ENCODE measurements at places on chromosomes 2 and 18. TPM values are rescaled to one million over a fixed set of nuclear protein-coding genes. Genes with fewer than 3 reads are reported as not detected.

- no peak for DNase-seq
These were observed 17.3 kb upstream of the TRIM43 start for GRCh38 chr2:95574506-95574905.

The DPYSL5 gene
- not detected for total RNA-seq

- no peak for DNase-seq
These were observed 17.3 kb upstream of the KLHL23 start for GRCh38 chr2:169716238-169716886.

DNA sequence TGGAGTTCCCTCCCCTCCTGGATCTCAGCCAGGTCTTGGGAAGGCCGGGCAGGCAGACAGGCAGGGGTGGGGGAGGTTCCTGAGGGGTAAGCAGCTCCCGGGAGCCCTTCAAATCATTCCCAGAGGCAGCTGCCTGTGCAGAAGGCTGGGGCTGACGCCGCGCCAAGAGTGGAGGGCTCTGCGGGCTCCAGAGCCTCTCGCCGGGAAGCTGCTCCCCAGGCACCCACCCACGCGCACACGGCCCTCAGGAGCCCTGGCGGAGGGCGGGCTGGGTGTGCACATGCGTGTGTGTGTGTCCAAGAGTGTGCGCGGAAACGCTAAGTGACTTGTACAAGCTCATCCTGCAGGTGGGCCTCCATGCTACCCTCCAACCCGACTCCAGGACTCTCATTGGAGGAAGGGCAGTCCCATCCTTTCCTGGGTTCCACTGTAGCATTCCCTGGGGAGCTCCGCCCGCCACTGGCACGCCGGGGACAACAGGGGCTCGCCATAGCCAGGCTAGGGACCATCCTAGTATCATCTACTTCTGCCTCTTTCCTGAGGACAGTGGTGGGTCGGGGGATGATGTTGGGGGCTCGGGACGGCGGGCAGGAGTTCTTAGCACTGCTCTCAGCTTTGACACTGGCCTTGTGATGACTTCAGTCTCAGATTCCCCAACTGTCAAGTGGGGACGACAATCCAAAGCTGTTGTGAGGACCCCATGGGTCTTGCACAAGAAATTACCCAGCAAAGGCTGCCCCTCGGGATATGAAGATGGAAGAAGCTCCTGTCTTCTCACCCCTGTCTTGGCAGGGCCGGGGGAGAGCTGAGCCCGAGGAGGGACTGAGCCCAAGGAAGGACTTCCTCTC is 50.3 kb downstream of the INHBB start:
- no peak for DNase-seq

GRCh38 chr2:20051532-20052228 is at the start of gene LAPTM4A:
Gene LAPTM4A, minus strand, starts transcription at chr2:20051628. Its CDS starts 108 bp downstream, at chr2:20051520.
- peak; percentile 99 for DNase-seq

DNA sequence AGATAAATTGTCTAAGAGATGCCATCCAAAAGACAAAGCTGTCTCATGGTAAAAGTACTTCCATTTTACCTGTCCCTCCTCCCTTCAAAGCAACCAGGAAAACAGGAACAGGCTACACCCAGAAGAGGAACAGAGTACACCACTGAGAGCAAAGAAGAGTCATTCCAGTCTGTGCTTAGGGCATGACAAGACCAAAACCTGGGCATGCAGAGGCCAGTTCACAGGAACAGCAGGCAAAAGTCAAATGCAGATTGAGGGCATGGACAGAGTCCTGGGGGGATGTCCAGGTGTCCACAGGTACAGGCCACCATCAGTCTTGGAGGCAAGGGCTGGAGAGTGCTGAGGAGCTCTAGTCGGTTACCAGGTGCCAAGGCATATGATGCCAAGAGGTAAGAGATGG is 23.7 kb downstream of the PLEK start:
- no peak for DNase-seq

The FIGLA gene
- not detected for total RNA-seq

The XDH gene
- not detected for total RNA-seq

DNA sequence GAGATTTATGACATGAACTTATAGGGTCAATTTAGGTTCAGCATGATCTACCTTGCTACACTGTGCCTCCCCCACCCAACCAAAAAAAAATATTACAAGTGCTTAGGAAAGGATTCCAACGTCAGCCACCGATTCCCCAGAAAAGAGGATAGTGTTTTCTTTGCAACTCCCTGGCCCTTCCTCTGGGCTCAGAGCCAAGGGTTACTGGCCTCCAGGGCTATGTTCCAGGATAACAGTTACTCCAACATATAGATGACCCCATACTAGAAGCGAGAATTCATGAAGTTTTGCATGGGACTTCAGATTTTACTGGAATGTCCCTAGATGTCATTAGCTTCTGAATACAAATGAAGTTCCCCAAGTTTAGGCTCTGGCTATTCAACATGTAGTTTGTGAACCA is 172.1 kb downstream of the UPP2 start:
- no peak for DNase-seq

DNA sequence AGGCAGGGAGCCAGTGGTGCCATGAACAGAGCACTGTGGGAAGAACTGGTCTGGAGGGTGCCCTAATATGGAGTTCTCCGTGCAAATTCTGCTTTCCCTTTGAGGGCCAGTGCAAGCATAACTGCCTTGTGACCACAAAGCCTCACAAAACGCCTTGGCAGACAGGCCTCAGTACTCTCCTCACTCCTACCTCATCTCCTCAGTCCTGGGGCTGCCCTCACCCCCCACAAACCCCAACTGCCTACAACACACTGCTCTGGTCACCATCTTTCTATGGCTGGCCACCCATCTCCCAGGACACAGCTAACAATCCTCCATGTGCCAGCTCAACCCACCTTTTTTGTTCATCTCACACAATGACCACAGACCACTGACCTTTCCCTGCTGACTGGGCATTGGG is 8.9 kb downstream of the COX5B start:
- no peak for DNase-seq

The PGAP1 gene
- 10.4 TPM for total RNA-seq

Measured in pulmonary artery endothelial cell (primary cell).